ENCODE measurements at places on chromosomes 5 and 9. TPM values are rescaled to one million over a fixed set of nuclear protein-coding genes. Genes with fewer than 3 reads are reported as not detected.
A peak's percentile ranks its signal among the peaks of the same experiment; 100 is the strongest.

DNA sequence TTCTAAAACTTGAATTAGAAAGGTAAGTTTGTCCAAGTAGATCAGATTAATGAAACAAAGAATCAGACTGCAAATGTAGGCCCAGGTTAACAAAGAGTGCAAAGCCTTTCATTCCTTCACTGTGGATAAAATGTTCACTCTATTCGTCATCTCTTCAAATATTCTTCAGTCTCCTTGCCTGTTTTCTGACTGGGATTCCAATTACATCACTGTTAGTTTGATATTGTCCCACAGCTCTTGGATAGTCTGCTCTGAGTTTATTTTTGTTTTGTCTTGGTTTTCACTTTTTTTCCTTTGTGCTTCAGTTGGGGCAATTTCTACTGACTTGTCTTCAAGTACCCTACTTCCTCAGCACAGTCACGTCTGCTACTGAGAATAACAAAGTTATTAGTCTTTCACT is 38.5 kb upstream of the GZMA start:
- no peak for DNase-seq

GRCh38 chr5:134101686-134102439 is 12.6 kb upstream of the TCF7 start:
- DNase-seq = no peak

Gene PLAC8L1
- not detected for polyA plus RNA-seq

GRCh38 chr9:68416936-68417564 is 60.6 kb downstream of the PGM5 start:
- no peak for DNase-seq

Gene CARTPT
- polyA plus RNA-seq = not detected

GRCh38 chr5:179974946-179975712 is 67.4 kb upstream of the TBC1D9B start:
- peak; percentile 17 for DNase-seq

Gene TXNDC8
- polyA plus RNA-seq = not detected

Gene RNF130
- 38.1 TPM for polyA plus RNA-seq

DNA sequence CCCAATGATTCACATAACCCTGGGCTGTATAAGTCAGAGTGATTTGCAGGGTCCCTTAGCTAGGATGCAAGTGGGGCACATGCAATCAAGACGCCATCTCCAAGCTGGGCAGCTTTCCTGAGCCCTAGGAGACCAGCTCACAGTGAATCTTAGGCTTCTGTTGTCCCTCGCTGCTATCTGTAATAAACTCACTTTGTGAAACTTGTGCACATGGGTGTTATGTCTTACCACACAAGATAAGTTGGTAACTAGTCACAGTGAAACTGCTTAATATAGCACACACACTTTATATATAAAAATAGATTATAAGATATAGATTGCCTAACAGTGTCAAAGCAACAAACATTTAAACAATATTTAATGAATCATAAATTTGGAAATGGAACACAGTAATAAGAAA is 658.5 kb downstream of the SLCO4C1 start:
- DNase-seq = no peak

DNA sequence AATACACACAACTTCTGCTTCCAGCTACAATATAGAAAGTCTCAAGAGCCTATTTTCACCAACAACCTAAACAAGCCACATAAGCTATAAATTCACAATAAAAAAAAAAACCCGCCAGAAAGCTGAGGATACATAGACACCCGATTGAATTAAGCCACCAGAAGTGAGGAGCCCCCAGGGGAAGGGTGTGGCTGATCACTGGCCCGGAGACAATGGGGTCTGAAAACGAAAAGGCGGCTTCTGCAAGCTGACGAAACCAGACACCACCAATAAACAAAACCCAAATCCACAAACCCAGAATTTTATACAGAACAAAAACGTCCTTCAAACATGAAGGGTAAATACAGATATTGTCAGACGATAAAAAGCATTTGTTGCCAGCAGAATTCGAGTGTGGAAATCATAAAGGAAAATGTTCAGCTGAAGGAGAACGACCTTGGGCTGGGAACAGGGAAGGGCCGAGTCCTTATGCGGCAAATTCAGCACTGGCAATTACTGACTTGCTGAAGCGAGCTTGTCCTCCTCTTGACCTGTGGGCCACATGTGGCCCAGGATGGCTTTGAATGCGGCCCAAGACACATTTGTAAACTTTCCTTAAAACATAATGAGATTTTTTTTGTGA is 39.6 kb upstream of the CEP72 start:
- no peak for DNase-seq

GRCh38 chr9:13292782-13293181 is 13.3 kb upstream of the MPDZ start:
- DNase-seq = no peak

Gene FOXD4L3
- 0.31 TPM for polyA plus RNA-seq

Gene TMEM252
- 1.4 TPM for polyA plus RNA-seq

DNA sequence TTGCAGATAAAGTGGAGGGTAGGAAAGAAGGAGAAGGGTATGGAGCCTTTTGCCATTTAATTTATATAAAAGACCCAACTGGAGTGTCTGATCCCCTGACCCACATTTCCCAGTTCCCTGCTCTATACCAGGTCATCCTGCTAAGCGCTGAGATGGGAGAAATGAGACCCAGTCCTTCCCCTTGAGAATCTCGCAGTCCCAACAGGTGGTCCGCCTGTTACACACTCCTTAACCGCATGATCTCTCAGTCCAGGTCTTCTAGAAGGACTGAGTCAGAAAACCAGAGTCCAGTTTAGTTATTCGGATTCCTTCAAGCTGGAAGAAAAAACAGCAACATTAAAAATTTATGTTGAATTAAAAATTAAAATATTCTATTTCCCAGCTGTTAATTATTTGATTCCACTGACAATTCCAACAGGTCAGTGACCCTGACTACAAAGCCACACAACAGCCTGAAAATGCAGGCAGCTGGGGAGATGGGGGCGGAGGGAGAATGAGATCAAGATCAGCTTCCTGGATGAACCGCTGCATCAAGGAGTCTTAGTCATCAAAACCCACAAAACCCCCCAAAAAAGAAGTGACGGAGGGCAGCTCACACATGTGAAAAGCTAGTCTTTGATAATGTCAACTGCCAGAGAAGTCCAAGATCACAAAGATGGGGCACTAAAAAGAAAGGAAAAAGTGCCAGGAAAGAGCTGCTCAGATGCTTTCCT is 44.0 kb downstream of the GGTA1 start:
- DNase-seq = no peak

Gene MEGF9
- polyA plus RNA-seq = 12.1 TPM

DNA sequence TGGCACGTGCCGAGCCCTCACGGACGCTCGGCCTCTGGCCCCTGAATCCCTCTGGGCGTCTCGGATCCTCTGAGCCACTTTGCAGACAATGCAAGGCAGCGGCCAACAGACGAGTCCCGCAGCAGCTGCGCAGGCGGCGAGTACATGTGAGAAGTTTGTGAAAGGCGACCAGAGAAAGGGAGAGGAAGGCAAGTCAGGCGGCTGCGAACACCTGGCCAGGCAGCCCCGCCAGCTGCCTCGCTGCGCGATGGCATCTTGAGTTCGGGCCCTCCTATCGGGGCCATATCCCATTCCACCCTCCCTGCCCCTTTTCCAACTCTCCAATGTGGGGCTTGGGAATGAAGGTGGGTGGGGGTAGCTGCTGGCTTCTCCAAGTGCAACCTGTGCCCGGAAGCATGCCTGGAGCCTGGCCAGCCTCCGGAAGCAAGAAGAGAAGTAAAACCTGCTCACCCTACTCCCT is 4.5 kb upstream of the POU4F3 start:
- no peak for DNase-seq

- DNase-seq = no peak
Measured at GRCh38 chr9:20749496-20750198, 65.6 kb downstream of the FOCAD start.

GRCh38 chr5:73030531-73030930 is 74.7 kb downstream of the FCHO2 start:
- DNase-seq = no peak

DNA sequence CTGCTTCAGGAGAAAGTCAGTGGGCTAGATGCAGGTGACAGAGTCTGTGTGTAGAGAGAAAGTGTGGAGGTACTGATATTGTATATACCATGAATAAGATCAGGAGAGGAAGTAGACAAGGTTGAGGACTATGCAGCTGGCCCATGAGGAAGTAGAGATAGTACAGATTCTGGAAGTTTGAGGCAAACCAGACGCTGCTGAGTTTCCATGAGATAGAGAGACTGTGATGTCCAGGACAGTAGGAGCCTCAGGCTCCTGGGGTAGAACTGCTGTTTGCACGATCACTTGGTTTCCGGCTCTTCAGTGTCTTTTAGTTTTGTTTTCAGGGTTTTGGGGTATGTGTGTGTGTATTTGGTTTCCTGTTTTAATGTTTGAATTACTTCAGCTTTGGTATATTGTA is 13.6 kb downstream of the OTULINL start:
- peak; percentile 31 for DNase-seq

Gene DDX4
- polyA plus RNA-seq = not detected

Measured in muscle of back (tissue), 13 donors.